HTR-8/SVneo (cell line): ENCODE measurements at places on chromosomes 2 and 18.

DNA sequence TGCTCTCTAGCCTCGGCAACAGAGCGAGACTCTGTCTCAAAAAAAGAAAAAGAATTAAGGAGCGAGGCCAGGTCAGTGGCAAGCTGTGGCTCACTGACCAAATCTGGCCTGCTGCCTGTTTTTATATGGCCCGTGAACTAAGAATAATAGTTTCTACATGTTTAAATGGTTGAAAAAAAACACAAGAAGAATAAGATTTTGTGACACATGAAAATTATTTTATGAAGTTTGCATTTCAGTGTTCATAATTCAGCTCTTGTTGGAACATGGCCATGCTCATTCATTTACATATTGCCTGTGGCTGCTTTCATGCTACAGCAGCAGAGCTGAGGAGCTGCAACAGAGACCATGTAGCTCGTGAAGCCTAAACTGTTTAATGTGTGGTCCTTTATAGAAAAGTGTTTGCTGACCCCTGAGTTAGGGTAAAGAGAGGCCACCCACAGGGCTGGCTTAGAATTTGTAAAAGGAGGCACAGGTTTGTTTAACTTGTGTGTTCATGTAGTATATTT is 59.5 kb downstream of the MFSD6 start:
- no peak for DNase-seq

DNA sequence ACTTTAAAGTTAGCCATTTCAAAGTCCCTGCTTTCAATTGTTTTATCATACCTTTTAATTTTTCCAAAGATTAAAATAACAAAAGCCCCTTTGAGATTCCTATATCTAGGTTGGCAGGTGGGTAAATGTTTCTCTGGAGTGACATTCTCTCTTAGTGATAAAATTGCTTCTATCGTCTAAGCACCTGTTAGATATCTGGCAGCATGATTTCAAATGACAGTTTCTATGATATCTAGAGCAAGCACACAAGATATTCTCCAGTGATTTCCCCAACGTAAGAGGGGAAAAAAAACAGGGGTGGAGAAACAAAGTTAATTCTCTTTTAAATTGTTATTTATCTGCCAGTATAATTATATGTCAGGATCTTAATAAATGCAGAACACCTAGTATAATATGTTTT is 610.2 kb downstream of the DSC3 start:
- DNase-seq = no peak

DNA sequence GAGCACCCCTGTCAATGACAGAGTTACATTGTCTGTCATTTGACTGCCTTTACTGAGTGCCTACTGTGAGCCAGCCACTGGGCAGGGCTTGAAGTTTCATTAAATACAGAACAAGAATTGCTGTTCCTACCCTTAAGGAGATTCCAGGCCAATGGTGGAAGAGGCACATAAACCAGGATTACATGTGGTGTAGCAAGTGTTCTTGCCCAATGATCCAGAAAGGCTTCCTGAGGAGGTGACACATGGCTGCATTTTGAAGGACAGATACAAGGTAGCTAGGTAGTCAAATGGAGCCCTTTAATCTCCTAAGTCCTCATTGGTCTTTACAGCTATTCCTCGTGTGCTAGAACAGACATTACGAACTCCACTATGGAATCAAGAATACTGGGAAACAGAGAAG is 312.7 kb downstream of the ETAA1 start:
- DNase-seq = no peak

- no peak for DNase-seq
Measured at GRCh38 chr2:68388358-68388757, 23.3 kb downstream of the PLEK start.

- no peak for DNase-seq
Measured at GRCh38 chr2:191204433-191204832, 40.8 kb upstream of the MYO1B start.

- no peak for DNase-seq
Measured at GRCh38 chr18:44802508-44802907, 121.8 kb downstream of the SETBP1 start.

DNA sequence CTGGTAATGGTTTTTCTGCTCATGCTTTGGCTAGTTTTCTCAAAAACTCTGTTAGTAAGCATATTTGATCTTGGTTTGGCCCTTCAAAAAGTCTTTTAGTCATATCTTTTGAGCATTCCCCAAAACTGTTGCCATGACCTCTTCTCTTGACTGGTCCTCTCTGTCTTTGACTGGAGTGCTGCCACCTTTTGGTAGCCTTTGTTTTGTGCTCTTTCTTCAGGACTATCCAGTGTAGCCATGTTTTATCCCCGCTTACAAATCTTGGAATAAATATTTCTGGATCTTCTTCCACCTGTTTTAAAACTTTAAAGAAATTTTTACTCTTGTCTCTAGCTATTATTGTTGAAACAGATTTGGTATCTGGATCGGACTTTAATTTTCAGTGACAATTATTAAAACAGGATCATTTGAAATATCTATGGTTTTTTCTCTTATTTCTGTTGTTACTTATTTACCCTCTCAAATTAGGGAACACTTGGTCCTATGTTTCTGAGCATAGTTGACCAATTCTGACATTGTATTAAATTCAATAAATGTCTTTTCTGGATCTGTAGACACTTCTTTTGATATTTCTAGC is 965 bp upstream of the ELOA2 start:
- peak; percentile 31 for DNase-seq

GRCh38 chr18:26745288-26746181 is 120.0 kb downstream of the AQP4 start:
- no peak for DNase-seq

- DNase-seq = no peak
Measured at GRCh38 chr2:109473616-109474318, 140.0 kb downstream of the SEPTIN10 start.

GRCh38 chr2:206368933-206369569 is 74.3 kb upstream of the ADAM23 start:
- no peak for DNase-seq

GRCh38 chr2:129181963-129182362 is 797.5 kb upstream of the RAB6C start:
- DNase-seq = no peak

GRCh38 chr18:56565551-56566345 is 72.6 kb downstream of the TXNL1 start:
- no peak for DNase-seq

DNA sequence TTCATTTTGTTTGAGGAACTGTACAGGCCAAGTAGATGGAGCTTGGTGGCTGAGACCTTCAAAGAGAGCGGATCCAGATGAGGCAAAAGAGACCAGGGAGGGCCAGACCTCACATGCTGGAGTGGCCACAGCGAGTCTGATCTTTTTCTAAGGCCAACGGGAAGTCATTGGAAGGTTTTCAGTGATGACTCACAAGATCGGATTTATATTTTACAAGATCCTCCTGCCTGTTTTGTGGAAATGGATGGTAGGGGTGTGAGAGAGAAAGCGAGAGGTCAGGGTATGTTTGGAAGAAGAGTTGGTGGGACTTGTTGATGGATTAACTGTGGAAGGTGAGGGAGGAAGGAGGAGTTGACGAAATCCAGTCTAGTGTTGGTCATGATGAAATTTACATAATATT is 44.6 kb upstream of the TUBA3D start:
- peak; percentile 11 for DNase-seq

DNA sequence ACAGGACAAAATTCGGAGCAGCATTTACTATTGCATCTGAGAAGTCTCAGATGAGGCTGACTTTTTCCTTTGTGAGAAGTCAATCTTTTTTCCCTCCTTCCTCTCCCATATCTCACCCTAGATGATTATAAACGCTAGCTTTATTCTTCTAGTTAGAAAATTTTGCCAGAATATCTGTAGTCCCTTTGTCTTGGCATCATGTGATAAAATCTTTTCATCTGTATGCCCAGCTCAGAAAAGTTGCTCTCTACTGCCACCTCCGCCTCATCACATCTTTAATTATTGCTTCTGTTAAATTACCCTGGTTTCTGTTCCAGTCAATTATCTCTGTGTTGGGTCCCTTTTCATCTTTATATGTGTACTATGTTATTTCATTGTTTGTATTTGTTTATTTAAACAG is 210.8 kb upstream of the SLC35G4 start:
- DNase-seq = no peak

- no peak for DNase-seq
Measured at GRCh38 chr2:181126311-181126868, 146.0 kb downstream of the UBE2E3 start.

- DNase-seq = no peak
Measured at GRCh38 chr2:41618754-41619153, 429.1 kb upstream of the PKDCC start.

GRCh38 chr2:176234940-176235339 is 34.3 kb upstream of the MTX2 start:
- no peak for DNase-seq

DNA sequence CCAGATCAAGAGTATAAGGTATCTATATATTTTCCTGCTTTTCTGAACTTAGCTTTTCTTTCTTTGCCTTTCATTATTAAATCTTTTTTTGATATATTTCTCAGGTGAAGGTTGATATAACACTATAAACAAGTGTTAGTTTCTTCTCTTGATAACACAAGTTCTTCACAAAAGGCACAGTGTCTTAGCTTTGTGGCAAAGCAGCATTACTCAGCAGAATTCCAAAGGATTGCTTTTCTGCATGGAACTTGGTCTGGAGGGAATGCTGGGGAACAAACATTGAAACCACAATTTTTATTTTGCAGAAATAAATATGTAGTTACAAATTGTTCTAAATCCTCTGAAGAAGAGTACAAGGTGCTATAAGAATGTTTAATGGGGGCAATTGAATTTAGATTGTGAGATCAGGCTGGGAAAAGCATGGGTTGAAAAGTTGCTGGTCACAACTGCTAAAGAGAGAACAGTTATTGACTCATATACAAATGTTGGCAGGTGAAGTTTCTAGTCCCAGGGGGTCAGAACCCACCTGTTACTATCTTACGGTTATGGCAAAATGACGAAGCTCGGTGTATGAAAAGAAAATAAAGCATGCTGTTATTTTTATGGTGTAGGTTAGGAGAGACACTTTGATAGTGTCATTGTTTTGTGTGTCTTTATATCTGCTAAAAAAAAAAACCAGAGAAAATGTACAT is 68.2 kb downstream of the UBR3 start:
- DNase-seq = no peak

- DNase-seq = no peak
Measured at GRCh38 chr18:31553800-31554199, 37.9 kb upstream of the TTR start.

DNA sequence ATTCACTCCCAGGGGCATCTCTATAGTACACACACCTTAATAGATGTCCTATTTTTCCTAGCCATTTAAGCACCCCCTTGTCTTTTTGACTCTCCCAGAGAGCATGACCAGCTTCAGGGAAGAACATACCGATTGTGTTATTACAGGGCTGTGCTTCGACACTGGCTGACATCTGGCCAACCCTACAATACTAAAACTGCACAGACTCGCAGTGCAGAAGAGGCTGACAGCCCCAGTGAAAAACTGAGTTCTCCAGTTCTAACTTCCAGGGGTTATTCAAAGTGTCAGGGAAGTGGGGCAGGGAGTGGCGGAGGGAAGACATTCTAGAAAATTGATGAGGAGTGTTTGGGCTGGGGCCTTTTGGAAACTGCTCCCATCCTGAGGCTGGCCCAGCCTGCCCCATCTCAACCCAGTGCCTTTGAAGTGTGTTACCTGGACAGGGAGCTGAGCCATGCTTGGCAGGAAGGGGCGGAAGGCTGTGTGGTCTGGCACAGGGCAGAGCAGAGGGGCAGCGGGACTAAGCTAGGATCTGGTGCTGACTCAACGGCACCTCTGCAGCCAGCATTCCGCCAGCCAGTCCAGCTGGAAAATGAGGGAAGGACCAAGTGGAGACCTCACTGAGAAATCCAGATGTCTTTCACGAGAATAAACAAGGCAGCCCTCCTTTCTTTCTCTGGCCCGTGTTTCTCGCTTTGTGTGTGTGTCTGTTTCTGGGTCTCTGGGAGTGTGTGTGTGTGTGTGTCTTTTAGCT is 15.4 kb upstream of the IGFBP5 start:
- no peak for DNase-seq

- DNase-seq = peak; percentile 73
Measured at GRCh38 chr2:37877457-37878315, 47.4 kb upstream of the RMDN2 start.

DNA sequence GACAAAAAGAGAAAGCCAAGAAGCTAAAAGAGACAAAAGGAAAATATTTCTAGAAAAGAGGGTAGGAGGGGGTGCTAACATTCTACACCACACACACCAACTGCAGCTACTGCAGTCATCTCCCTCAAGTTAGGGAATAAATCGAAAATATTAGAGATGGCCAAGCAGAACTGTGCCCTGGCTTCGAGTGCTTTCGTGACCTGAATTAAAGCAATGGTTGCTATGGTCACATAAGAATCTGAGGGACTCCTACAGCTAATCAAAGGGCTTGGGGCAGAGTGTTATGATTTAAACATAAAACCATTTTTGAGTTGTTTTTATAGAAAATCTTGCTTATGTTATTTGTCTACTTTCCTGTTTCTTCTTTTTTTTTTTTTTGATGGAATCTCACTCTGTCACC is 159.6 kb upstream of the HNRNPA3 start:
- no peak for DNase-seq

DNA sequence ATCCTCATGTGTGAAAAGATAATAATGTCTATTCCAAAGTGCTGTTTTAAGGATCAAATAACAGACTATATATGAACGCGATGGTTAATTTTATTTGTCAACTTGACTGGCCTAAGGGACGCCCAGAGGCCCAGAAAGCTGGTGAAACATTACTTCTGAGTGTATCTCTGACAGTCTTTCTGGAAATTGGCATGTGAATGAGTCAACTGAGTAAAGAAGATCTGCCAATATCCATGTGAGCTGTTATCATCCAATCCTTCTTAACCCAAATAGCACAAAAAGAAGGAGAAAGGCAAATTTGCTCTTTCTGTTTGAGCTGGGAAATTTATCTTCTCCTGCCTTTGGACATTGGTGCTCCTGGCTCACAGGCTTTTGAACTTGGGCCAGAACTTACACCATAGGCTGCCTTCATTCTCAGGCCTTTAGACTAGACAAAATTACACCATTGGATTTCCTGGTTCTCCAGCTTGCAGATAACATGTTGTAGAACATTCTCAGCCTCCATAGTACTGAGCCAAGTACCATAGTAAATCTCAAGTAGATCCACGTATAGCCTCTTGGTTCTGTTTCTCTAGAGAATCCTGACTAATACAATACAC is 114.7 kb upstream of the DOCK10 start:
- DNase-seq = no peak

GRCh38 chr2:38215993-38216392 is 140.0 kb upstream of the CYP1B1 start:
- no peak for DNase-seq

- no peak for DNase-seq
Measured at GRCh38 chr2:188979187-188980114, 5.3 kb downstream of the COL3A1 start.
